Activated T-cell treated with anti-CD3 and anti-CD28 coated beads, Interleukin-2, amount 50 U/mL, for 48 hours (primary cell): ENCODE measurements at places on chromosomes 5 and 9.

- no peak for DNase-seq
These were observed 41.7 kb downstream of the ACTL7B start for GRCh38 chr9:108813951-108814601.

- DNase-seq, result no peak
These were observed 12.8 kb downstream of the PAM start for GRCh38 chr5:102767862-102768261.

DNA sequence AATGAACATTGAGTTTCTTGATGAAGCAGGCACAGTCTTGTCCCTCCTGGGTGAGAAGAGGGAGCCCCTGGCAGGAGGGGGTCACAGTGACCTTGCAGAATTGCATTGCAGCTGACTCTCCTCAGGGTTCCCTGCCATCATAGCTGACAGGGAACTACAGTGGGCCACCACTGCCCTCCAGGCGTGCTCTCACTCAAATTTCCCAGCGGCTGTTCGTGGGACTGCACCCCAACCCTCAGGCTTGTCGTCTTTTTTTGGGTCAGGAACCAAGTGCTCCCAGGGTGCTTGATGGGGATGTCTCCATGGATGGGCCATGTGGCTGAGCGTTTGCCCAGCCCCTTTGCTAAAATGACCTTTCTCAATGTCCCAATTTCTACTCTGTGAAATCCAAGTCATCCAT is 215.8 kb downstream of the MELK start:
- no peak for DNase-seq

DNA sequence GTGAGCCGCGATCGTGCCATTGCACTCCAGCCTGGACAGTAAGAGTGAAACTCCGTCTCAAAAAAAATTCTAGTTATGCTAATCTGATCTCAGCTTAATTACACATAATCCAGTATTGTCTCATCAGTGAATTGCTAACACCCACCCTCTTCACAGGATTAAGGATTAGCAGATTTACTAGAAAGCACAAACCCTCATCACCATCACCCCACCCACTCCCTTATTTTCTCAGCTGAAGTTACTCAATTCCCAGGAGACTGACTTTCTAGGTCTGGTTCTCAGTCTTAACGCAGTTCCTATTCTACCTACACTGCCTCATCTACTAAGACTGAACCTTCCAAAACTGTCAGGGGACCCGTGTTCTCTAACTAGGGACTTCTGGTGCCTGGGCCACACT is 9.0 kb downstream of the TOR1B start:
- DNase-seq, result no peak

GRCh38 chr9:2107906-2108451 is 92.8 kb downstream of the SMARCA2 start:
- DNase-seq, result no peak

GRCh38 chr9:137236238-137236935 is 4.7 kb upstream of the TUBB4B start:
- DNase-seq, result peak; percentile 95

- DNase-seq, result no peak
These were observed 6.7 kb downstream of the INIP start for GRCh38 chr9:112711050-112711689.

GRCh38 chr9:130041648-130042405 is 1.2 kb downstream of the FNBP1 start:
- DNase-seq, result peak; percentile 49

GRCh38 chr5:147098233-147098790 is 136.5 kb upstream of the STK32A start:
- DNase-seq, result no peak

DNA sequence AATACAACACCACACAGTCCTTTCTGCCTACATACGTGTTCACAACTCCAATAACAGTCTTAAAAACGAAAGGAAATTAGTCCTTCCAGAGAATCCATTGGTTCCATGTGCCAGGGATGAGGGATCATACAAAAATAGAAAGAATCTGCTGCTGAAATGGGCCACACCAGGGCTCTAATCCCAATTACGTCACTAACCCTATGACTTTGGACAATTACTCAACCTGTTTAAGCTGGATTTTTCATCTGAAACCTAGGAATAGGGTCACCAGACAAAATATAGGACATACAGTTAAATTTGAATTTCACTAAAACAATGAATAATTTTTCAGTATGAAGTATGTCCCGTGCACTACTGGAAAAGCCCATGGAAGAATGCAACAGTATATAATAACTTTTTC is 264.7 kb downstream of the YTHDC2 start:
- DNase-seq, result no peak

- DNase-seq, result no peak
These were observed 21.8 kb upstream of the BARX1 start for GRCh38 chr9:93976973-93977372.

- DNase-seq, result peak; percentile 20
These were observed at the start of gene PRLR for GRCh38 chr5:35230038-35230611. Gene PRLR (minus strand): TSS chr5:35230487. CDS start chr5:35089620, 140,867 bp downstream.

- no peak for DNase-seq
These were observed 323.7 kb upstream of the CD180 start for GRCh38 chr5:67520161-67520908.

DNA sequence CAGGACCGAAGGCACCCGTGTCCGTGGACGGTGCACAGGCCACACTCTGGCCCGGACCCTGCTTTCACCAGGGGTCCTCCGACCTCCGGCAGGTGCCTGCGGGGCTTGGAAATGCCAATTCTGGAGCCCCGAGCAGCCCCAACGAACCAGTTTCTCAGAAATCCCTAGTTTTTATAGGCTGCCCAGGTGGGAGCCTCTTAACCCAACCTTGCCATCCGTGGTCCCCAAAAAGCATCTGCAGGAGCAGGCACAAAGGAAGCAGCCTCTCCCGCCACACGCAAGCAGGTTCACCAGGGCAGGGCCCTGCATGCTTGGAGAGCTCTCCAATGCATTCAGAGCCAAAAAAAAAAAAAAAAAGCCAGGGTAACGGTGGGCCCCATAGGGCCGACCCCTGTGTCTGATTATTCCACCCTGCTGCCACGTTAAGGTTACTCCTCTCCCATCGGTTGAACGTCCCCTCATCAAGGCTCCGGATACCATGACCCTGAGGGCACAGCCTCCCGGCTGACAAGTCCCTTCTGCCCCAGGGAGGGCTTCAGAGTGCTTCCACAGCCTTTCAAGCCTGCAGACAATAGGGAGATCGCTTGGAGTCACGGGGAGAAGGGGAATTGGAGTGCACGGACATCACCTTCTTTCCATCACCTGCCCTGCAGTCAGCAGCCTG is 796 bp upstream of the TPRN start:
- DNase-seq, result no peak

DNA sequence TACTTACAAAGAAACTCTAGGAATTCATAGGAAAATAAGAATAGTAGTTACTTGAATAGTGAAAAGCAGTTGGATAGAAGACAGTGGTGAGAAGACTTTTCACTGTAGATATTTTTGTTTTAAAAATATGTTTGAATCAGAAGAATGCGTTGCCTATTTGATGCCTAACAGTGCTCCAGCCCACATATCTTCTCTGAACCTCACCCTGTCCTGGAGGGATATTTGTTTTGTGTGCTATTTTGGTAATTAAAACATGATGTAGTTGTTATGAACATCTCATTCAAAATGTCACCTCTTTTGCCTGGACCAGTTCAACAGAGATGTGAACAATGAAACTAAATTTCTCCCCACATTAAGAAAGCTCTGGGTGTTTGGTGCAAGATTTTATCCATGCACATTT is 87.6 kb downstream of the CARTPT start:
- no peak for DNase-seq

DNA sequence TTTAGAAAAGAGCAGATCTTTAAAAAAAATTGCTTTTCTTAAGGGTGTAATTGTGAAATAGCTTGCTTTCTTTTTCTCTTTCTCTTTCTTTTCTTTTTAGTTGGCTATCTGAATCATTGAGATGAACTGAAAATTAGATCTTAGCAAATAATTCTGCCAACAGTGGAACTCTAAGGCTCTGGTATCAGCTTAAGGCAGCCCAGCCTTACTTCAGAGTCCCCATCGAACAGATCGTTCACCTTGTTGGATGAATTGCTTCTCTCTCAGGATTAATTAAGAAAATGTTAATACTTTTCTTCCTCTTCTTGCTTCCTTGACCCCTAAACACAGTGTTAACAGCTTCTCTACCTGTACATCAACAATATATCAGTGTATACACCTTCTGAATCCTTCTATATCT is 92.1 kb downstream of the ZCCHC7 start:
- DNase-seq, result no peak

DNA sequence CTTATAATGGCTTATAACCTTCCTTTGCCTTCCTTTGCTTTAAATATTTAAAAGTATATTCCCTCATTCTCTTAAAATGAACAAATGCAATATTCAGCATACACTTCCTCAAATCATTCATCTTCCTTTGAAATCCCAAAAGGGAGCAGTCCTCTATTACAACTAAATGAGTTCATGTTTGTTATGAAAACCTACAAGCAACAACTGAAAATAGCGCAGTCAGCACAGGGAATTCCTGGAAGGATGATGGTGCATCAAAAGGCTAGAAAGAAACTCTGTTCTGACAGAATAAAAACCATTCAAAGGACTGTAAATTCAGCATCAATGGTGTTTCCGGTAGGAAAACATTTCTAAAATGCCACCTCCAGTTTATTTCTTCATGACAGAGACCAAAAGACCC is 3.3 kb downstream of the NR6A1 start:
- no peak for DNase-seq

DNA sequence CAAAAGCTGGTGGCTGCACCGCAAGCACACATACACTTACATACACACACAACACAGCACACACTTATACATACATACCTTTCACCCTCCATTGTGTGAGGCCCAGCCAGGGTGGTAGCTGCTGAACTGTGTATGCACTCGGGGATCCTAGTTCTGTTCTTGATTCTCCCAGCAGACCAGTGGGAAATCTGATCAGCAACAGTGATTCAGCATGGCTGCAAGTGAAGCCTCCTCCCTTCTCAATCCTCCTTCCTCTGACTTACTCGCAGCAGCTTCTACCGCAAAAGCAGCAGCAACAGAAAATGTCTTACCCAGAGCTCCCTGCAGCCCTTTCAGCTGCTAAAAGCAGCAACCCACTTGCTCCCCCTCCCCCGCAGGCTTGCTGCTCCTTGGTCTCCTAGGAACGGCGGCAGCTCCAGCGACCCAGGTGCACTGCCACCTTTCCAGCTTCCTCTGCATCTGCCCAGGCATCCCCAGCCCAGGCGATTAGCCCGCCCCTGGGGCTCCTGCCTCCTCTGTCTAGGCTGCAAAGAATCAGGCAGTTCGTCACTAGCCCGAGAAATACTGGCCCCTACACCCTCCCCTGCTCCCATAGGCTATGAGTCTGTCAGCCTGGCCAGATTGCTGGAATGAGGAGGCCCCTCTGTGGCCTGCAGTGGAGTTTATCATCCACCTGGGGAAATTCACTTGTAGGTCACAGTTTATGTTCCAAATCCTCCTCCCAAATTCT is at the start of gene KLHL3:
KLHL3 (minus strand) TSS at position 535 of the 730 bp plus-strand sequence; CDS start at position 92, 443 bp downstream.
- peak; percentile 51 for DNase-seq
